Amygdala (tissue), 56 donors: ENCODE measurements at places on chromosomes 4 and X.

DNA sequence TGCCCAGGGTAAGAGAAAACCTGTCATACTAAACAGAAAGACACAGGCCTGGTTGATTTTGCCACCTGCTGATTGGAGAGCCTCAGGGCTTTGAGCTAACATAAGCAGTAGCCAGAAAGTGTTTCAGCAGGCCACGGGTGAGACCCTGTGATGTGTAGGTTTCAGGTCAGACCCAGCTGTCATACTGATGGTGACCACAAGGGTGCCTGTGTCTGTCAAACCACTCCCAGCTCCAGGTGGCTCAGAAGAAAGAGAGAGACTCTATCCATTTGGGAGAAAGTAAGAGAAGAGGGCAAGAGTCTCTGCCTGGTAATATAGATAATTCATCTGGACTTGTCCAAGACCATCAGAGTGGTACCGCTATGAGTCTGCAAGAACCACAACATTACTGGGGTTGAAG lies 72.8 kb upstream of the NLRP2B start:
- DNase-seq = no peak

DNA sequence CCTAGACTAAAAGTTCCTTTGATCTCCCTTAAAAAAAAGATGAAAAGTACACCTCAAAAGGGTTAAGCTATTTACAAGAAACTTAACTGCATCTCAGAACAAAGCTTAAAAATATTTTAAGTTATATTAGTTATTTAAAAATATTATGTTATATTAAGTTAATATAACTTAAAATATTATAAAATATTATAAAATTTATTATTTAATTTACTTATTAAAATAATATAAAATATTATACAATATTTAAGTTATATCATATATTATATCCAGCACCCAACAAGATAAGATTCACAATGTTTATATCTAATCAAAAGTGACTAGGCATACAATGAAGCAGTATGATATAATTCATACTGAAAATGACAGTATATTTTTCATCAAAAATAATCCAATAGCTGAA lies 296.9 kb downstream of the DCHS2 start:
- no peak for DNase-seq

DNA sequence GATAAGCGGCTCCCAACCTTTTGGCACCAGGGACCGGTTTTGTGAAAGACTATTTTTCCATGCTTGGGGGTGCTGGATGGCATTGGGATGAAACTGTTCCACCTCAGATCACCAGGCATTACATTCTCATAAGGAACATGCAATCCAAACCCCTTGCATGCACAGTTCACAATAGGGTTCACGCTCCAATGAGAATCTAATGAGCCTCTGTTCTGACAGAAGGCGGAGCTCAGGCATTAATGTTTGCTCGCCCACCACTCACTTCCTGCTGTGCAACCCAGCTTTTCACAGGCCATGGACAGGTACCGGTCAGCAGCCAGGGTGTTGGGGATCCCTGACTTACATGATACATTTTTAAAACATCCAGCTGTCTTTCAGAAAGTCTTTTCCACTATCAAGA lies 187.3 kb downstream of the SLC39A8 start:
- DNase-seq = no peak

DNA sequence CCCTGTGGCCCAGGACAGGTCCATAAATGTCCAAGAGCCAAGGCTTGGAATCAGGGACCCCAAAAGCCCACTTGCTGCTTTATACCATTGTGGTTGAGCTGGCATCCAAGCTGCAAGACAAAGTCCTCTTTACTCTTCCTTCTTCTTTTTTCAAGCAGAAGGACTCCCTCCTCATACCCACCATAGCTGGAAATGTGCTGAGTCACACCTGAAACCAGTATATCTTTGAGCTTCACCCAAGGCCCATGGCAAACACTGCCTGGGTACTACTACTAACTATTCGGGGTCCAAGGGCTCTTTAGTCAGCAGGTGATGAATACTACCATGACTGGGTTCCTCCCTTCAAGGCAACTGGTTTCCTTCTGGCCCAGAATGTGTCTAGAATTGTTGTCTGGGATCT lies 37.3 kb upstream of the NMU start:
- no peak for DNase-seq

DNA sequence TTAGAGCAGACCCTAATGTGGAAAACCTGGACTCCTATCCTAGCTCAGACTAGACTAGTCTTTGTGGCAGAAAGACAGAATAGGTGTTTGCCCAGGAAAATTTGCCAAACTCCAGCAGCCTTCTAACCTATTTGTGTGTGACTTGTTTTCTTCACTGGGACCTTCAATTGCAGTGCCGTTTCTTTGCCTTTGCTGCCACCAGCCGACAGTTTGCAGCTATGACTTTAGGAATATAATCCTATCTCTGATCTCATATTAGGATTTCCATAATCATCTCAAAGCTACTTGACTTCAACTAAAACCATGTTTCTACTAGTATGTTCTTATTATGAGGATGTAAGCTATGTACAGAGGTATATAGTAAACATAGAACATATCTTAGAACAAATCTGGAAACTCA lies 60.2 kb upstream of the PGAM4 start:
- DNase-seq = peak; percentile 5

- no peak for DNase-seq
Observed at GRCh38 chrX:111199505-111199904, 70.8 kb downstream of the CAPN6 start.

- no peak for DNase-seq
Observed at GRCh38 chr4:112075129-112075753, 70.0 kb upstream of the FAM241A start.

- no peak for DNase-seq
Observed at GRCh38 chr4:77930154-77930639, 67.6 kb downstream of the MRPL1 start.

DNA sequence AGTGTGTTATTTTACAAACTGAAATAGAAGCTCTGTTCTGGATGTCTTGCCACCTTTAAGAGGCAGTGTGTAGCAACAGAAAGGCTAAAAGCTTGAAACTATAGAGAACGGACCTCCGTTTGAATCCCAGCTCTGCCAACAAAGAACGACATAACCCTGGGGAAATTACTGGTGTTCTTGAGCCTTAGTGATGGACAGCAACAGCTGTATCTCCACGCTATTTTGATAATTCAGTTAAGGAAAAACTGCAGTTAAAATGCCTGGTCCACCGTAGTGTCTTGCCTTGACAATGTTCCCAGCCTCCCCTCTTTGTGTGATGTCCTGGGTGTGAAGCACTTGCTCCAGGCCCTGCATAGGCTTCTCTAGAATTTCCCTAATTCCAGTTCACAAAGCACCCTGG lies 256.8 kb upstream of the HS3ST1 start:
- DNase-seq = no peak

GRCh38 chr4:38015886-38016515 lies 55.8 kb downstream of the PTTG2 start:
- DNase-seq = no peak

GRCh38 chrX:43557792-43558191 lies 98.3 kb upstream of the MAOA start:
- DNase-seq = peak; percentile 68

DNA sequence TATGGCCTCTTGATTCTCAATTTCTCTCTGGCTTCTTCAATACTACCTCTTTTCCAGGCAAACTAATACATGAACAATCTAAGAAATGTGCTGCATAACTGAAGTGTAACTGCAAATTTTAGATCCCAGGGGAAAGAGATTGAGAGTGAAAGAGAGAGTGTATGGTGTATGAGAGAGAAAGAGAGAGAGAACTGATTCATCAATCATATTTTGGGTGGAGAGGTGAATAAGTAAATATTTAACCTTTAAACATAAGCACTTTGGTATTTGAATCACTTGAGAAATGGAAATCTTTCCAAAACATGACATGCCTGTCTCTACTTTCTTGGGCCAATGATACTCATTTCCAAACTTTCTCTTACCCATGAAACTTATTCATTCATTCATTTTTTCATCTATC lies 147.2 kb upstream of the DIPK2B start:
- DNase-seq = no peak

GRCh38 chr4:137422666-137423065 lies 109.6 kb downstream of the PCDH18 start:
- no peak for DNase-seq

DNA sequence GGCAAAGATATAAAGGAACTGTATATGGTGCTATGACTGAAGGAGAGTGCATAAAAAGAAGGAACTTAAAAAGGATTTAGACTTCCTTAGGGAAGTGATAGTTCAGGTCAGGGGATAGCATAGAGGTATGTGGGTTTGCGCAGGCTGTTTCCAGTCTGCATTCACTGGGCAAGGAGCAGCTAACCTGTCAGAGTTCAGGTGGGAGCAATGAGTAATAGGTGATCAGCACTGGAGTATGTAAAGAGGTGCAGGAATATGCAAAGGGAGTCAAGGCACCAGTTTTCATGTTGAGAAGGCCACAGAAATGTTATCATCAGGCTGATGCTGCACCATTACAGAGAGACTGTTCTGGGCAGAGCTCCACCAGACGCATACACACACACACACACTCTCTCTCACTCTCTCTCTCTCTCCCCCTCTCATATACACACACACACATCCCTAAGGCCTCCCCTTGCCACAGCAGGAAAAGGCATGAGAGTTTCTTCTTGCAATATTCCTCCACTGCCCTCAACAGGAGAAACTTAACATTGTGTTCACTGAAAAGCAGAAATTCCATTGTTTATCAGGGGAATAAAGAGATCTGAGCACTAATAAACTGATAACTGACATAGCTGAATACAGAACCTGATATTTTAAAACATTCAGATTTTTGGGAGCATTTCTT lies 256.4 kb upstream of the GRID2 start:
- no peak for DNase-seq

DNA sequence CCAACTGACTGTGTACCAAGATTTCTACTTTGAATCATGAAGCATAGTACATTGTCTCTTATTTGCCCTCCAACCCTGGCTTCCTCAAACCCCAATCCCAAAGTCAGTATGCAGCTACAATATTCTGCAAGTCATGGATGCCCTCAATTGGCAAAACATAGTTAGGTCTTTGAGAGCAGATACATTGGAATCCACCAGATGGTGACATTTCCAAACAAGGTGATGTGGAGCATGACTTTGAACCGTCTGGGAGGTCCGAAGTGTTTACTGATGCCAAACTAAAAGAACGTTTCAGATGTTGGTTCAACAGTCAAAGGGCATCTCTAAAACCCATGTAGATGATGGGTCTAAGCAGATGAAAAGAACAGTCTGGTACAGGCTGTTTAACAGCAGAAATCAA lies 43.7 kb upstream of the FRMD7 start:
- DNase-seq = no peak

- no peak for DNase-seq
Observed at GRCh38 chr4:176290520-176290919, 21.5 kb upstream of the ASB5 start.

DNA sequence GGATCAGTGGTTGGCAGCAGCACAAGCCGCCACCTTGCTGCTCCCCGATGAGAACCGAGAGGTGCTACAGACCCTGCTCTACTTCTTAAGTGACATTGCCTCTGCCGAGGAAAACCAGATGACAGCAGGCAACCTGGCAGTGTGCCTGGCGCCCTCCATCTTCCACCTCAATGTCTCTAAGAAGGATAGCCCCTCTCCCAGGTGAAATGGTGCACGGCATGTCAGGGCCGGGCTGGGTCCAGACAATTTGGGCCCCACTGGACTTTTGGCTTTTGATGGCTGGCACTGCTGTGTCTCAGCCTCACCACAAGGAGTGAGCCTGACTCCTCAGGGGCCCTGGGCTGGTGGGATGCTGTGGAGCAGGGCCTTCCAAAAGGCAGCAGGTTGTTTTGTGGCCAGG lies 74.1 kb downstream of the STARD8 start:
- DNase-seq = no peak

- DNase-seq = no peak
Observed at GRCh38 chr4:83449009-83449408, 6.6 kb downstream of the HELQ start.

DNA sequence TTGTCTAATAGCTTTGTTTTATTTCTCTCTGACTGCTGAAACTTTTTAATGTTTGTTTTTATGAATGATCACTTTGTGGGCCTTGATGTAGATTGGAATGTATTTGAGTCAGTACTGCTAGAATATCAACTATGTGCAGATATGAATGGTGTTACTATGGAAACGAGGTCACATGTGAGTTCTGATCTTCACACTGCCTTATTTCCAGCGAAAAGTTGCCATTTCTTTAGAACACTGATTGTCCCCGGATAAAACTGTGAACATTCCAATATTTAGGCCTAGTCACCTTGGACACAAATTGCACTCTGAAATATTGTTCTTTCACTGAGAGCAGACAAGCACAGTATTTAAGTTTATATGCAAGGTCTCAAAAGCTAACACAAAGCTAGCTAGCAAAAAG lies 27.2 kb upstream of the MAGED1 start:
- DNase-seq = no peak

- no peak for DNase-seq
Observed at GRCh38 chr4:173522951-173523395, 7.1 kb downstream of the HAND2 start.

GRCh38 chr4:150211799-150212445 lies 133.7 kb downstream of the DCLK2 start:
- DNase-seq = no peak

DNA sequence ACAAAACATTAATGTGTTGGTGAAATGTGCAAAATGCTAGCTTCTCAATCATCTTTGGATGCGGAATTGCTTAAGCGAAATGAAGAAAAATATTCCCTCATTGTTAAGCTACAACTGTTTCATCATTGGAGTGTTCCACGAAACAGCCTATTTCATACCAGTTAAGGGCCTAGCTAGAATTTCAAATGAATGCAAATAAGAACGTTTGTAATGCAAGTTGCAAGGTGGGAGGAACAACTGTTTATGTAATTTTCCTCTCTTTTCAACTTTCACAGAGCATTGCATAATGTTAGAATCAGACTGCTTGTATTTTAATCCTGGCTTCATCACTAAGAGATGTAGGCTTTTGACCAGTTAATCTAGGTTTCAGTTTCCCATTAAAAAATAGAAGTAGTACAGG lies 480.1 kb downstream of the IL1RAPL1 start:
- no peak for DNase-seq

DNA sequence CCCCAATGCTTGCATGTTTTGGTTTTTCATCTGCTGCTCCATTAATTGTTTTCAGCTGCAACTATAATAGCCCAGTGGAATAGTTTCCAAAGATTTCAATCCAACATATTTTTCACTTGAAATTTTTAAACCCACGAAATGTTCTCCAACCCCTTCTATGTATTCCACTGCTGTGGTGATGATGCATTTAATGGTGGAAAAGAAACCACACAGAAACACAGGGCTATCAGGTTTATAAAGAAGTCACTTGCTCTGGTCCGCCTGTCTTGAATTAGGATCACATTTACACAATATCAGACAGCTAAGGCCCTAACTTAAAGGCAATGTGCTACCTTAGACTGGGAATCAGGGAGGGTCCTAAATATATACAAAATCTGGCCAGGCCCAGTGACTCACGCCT lies 35.0 kb downstream of the OPHN1 start:
- DNase-seq = no peak
